Endodermal cell (in vitro differentiated cells): ENCODE measurements at places on chromosomes 6 and 20.

DNA sequence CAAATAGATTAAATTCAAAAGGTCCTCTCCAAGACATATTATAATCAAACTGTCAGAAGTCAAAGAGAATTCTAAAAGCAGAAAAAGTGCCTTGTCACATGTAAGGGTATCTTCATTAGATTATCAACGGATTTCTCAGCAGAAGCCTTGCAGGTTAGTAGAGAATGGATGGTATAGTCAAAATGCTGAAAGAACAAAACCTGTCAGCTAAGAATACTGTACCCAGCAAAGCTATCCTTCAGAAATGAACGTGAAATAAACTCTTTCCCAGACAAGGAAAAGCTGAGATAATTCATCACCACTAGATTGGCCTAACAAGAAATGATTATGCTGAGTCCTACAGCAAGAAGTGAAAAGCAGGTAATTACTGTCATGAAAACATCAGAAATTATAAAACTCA is 92.9 kb downstream of the STXBP5 start:
- no peak for DNase-seq

GRCh38 chr20:55953201-55953600 is 52.1 kb downstream of the CBLN4 start:
- DNase-seq, result no peak

GRCh38 chr20:3563548-3564177 is 92.8 kb downstream of the ATRN start:
- peak; percentile 53 for DNase-seq

GRCh38 chr6:127859956-127860355 is 40.9 kb downstream of the THEMIS start:
- no peak for DNase-seq

GRCh38 chr6:34459899-34460593 is 5.8 kb upstream of the PACSIN1 start:
- peak; percentile 86 for DNase-seq

GRCh38 chr20:4871486-4871885 is 129.8 kb downstream of the SLC23A2 start:
- DNase-seq, result no peak

- no peak for DNase-seq
Observed at GRCh38 chr20:53245574-53245973, 273.4 kb downstream of the TSHZ2 start.

DNA sequence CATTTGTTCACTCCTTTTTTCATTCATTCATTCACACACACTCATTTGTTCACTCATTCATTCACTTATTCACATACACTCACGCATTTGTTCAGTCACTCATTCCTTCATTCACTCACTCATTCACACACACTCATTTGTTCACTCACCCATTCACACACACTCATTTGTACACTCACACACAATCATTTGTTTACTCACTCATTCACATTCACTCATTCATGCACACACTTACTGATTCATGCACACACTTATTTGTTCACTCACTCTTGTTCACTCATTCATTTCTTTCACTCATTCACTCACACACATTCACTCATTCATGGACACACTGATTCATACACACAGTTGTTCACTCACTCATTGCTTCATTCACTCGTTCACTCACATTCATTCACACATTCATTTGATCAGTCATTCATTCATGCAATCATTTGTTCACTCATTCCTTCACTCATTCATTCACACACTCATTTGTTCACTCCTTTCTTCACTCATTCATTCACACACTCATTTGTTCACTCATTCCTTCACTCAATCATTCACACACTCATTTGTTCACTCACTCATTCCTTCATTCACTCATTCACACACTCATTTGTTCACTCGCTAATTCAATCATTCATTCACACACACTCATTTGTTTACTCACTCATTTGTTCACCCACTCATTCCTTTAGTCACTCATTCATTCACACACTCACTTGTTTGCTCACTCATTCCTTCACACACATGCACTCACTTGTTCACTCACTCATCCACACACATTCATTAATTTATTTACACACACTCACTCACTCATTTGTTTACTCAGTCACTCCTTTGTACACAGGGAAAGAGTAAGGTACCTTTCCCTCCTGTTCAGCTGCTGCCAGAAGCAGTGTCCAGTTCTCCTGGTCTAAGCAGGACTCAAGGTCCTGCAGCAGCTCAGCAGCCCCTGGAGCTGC is 50.7 kb upstream of the BHLHE23 start:
- no peak for DNase-seq

DNA sequence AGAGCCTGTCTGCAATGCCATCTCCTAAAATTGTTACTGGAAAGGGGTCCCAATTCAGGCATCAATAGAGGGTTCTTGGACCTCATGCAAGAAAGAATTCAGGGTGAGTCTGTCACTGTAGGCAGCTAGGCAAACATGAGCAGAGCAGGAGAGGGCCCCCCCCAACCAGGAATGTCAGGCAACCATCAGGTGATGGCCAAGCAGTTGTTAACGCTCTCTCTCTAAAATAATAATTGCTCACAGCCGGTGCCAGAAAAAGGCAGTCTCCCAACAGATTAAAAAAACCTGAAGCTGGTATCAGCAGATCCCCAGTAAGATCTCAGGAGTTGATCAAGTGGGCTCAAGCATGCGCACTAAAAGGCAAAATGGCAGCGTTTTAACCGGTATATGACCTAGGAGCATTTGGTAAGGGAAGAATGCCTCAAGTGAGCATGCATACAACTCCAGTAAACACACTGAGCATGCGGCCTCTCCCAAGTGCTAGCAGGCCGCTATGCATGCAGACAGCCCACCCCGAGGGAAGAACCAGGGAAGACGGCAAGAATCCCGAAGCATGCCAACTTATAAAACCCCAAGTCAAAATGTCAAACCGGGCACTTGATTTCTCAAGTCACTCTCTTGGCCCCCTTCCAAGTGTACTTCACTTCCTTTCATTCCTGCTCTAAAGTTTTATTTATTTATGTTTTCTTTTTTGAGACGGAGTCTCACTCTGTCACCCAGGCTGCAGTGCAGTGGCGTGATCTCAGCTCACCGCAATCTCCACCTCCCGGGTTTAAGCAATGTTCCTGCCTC is 44.0 kb upstream of the RNGTT start:
- DNase-seq, result no peak

DNA sequence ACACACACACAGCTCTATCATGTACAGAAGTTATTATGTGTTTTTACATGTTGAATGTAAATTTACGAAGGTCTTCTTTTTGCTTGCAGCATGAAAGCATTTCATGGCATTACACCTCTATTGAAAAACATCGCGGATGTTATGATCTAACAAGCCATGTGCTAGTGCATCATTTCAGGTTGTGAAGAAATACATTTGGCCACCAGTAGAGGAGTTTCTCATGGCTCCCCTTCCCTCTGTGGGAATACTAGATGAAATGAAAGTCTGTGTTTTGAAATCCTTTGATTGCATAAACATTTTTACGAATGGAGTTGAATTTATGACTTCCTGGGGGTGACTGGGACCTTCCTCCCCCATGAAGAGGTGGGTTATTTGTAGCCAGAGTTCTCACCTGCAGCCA is 17.7 kb downstream of the MAS1 start:
- DNase-seq, result no peak

GRCh38 chr6:93516441-93516840 is 97.1 kb upstream of the EPHA7 start:
- DNase-seq, result no peak

DNA sequence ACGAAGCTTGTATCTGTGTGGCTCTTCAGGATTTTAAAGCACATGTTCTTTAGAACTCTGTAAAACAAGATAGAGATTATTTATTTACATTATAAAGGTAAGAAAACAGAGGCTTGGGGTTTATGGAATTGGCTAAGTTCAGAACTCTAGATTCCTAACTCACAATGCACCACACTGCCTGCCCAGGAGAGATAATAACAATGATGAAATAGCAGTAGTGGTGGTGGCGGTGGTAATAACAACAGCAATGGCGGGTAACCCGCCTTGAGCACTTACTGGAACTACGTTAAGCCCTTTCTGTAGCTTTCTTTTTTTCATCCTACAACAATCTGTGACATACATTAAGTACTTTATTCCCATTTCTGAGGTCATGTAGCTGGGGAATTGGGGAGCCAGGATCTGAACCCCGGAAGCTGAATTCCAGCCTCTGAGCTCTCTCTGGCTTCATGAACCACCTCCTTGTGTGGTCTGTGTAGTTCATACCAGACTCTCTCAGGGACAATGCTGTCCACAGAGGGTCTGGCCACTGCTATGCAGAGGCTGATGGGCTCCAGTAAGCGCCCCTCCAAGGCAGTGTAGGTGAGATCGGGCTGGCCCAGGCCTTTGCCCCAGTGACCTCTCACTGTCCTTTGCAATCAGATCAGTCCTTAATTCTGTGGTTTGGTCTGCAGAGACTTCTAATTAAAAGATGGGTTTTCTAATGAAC is 260.9 kb downstream of the SLC24A3 start:
- DNase-seq, result no peak
